Islet precursor cell (in vitro differentiated cells): ENCODE measurements at places on chromosomes 3 and 15.

GRCh38 chr3:111542611-111543300 is 759 bp downstream of the CD96 start:
- DNase-seq = no peak

DNA sequence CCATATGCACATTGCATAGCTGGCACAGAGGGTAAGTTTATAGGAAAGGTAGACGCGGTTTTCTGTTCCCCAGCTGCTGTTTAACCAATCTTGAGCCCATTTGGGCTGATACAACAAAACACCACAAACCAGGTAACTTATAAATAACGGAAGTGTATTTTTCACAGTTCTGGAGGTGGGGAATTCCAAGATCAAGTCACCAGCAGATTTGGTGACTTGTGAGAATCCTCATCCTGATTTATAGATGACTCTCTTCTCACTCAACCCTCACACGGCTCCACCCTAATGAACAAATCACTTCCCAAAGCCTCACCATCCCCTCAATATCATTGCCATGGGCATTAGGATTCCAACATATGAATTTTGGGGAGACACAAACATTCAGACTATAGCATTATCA is 694.4 kb upstream of the NR2F2 start:
- no peak for DNase-seq

- no peak for DNase-seq
These were observed 82.9 kb downstream of the CLDN1 start for GRCh38 chr3:190239325-190239724.

DNA sequence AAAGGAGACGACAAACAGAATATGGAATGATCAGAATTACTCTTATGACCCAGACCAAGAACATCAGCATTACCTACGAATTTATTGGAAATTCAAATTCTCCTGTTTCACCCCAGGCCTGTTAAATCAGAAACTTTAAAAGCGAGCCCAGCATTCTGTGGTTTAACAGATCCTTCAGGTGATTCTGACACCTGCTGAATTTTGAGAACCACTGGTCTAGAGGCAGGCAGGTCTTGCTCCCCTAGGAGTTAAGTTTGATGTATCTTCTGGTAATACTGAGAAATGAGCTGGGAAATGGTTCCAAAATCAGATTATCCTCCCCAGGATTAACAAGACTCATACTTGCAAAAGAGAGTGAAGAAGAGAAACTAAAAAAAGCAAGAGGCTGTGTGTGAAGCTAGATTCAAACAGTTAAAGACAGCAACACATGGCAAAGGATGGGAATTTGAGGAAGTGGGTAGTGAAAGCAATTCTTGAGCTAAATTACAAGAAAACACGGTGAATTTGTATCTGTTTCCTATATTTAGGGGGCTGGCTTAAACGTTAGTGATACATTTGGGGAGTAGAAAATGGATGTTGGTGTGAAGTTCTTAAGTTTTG is 66.0 kb downstream of the FLNB start:
- DNase-seq = no peak
